ENCODE measurements at places on chromosomes 6 and 20.

GRCh38 chr6:18053078-18053477 is 65.6 kb upstream of the KIF13A start:
- DNase-seq = no peak

GRCh38 chr6:35312076-35312800 is 14.6 kb downstream of the DEF6 start:
- no peak for DNase-seq

DNA sequence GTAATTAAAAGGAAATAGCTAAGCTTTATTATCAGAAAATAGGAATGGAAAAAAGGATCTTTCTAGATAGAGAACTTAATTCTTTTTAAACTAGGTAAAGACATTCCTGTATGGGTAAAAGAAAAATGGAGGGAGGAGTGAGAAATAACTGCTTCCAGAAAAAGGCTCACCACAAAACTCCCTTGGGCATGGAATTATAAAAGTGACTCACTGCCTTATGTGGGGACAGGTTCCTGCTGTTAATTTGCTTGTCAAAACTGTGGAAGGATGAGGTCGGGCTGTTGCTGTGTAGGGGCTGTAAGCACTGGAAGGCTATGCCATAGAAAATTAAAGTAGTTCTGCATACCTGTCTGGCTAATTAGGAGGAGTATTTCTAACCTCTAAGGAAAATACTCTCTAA is 158.7 kb downstream of the UBE3D start:
- DNase-seq = peak; percentile 75

- no peak for DNase-seq
Measured at GRCh38 chr20:32539817-32540675, 45.1 kb downstream of the NOL4L start.

GRCh38 chr6:81937296-81937937 is 184.9 kb upstream of the TENT5A start:
- DNase-seq = peak; percentile 83

DNA sequence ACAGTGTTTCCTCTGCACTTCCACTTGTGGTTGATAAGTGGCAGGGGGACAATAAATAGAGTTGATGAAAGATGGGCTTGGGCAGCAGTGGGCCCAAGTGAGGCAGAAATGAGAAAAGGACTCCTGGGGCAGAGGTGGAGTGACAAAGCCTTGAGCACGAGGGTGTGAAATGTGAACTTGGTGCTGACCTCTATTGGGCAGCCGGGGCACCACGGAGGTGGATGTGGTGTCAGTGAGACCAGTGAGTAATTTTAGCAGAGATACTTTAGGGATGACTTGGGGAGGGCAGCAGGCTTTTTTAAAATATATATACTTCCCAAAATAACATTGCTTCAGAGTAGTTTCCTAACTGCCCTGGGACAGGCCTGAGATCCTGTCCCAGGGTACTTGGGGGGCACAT is 30.6 kb upstream of the MYLK2 start:
- peak; percentile 75 for DNase-seq

GRCh38 chr20:8228315-8228714 is 96.2 kb downstream of the PLCB1 start:
- no peak for DNase-seq

GRCh38 chr6:17998003-17998402 is 10.6 kb upstream of the KIF13A start:
- DNase-seq = no peak

- DNase-seq = no peak
Measured at GRCh38 chr20:60700728-60701127, 551.3 kb upstream of the CDH4 start.

DNA sequence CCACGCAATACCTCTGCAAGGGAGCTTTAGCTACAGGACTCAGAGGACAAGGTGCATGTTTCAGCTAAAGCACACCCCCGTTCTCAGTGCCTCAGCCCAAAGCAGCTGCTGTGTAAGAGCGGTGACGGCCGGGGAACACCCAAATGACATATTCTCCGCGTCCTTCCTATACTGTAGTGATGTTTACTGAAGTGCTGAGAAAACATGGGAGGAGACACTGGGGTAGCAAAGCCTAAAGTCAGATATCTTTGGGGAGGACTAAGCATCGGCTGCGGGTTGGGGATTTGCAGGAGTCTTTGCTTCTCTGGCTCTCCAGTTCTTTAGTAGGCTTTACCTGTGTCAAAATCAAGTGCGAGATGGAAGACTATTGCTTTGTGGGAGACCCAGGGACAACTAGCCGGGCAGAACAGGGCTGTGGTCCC is 1.7 kb downstream of the SLC22A23 start:
- DNase-seq = no peak

DNA sequence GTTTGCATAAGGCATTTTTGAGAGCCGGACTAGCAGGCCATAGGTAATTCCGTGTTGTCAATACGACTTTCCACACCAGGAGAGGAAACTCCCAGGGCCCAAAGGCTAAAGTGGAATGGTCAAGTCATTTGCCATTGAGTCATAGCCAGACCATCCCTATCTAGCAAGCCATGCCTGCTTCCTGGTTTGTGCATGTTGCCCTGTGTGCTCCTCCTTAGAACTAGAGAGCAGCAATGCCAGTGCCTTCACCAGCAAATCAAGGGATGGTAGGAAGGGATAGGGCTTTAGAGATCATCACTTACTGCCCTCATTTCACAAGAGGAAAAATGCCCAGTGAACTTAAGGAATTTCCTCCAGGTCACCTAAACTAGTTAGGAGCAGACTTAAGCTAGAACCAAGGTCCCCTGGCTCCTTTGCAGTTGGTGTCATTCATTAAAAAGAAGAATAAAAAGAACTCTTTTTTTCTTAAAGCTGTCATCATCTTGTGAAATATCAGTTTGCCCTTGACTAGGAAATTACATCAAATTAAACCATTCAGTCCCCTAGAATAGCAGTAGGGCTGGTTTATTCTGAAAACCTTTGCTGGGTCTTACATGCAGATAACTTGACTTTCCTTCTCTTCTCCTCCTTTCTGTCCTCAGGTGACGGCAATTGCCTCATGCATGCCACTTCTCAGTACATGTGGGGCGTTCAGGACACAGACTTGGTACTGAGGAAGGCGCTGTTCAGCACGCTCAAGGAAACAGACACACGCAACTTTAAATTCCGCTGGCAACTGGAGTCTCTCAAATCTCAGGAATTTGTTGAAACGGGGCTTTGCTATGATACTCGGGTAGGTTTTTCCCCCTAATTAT is 7.4 kb downstream of the TNFAIP3 start:
- peak; percentile 45 for DNase-seq

- no peak for DNase-seq
Measured at GRCh38 chr6:606829-607379, 50.0 kb downstream of the HUS1B start.

- no peak for DNase-seq
Measured at GRCh38 chr6:166907373-166907841, 48.9 kb downstream of the RNASET2 start.

GRCh38 chr6:135129136-135129856 is 51.8 kb upstream of the MYB start:
- DNase-seq = no peak

- peak; percentile 15 for DNase-seq
Measured at GRCh38 chr6:49462071-49462470, 982 bp downstream of the MMUT start.

DNA sequence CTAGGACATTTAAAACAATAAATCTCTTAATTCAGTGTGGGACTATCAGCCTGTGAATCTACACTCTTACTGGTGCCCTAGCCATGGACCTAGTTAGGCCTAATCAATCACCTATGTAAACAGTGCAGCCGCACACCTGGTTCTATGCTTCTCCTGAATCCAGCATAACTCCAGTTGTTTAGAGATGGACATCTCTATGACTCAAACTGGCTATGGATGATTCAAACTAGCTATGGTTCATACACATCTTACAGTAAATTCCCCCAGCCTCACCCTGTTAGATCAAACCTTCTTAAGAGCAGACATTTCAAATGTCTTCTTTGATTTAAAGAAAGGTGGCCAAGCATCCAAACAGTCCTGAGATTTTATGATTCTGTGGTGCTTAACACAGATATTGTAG is 34.7 kb downstream of the SLC35B3 start:
- DNase-seq = peak; percentile 1

- no peak for DNase-seq
Measured at GRCh38 chr20:15886250-15886649, 687.0 kb downstream of the KIF16B start.

DNA sequence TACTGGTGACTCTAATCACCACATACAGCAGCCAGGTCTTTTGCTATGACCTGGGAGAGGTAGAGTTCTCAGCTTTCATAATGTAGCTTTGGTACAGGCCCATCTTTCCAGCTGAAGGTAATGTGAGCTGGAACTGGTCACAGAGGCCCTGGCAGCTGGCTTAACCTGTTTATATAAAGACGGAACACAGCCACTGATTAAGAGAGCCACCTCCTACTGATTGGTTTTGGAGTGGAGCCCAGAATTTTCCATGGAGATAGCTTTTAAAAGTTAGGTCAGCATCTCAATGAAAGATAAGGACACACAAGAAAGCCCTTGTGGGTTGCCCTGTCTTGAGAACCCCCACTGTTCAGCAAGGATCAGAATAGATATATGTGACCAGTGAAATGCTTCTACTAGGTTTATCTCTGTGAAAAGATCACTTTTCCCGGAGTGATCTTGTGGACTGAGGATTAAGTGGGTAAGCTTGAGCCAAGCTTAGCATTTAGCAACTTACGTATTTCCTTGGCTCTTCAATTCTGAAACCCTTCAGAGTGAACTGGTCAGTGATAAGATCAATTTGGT is 213.7 kb upstream of the CITED2 start:
- peak; percentile 51 for DNase-seq

DNA sequence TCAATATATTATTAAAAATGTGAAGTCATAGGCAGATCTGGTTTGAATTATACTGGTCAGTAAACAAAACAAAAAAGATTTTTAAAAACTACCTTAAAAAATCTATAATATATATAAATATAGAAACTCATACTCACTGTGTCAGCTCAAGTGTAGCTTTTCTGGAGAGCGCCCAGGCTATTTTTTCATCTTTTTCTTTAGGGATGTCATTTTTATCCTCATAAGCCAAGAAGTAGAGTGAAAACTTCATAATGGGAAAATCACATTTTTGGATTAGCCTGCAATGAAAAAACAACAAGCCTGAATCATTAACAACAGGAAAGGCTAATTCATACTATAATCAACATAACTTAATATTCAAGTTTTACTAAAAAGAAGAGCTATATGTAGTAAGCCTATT is 18.7 kb downstream of the GLO1 start:
- DNase-seq = no peak

DNA sequence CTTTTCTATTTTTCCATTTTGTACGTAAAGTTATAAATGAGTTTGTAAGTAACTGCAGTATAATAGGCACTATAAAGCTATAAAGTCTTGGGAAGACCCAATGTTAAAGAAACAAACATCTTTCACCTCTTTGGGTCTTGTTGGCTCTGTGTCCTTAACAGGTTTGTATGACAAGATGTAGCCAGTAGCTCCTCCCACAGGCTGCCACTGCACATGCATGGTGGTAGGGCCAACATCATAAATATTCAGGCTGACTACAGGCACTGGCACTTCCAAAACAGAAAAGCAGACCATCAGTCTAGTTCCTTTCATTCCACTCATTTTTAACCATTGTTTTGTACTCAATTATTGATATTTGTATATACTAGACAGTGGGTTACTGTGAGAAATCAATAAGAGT is 59.9 kb downstream of the COL12A1 start:
- DNase-seq = no peak

- DNase-seq = peak; percentile 52
Measured at GRCh38 chr20:24781418-24781980, 167.6 kb upstream of the CST7 start.

DNA sequence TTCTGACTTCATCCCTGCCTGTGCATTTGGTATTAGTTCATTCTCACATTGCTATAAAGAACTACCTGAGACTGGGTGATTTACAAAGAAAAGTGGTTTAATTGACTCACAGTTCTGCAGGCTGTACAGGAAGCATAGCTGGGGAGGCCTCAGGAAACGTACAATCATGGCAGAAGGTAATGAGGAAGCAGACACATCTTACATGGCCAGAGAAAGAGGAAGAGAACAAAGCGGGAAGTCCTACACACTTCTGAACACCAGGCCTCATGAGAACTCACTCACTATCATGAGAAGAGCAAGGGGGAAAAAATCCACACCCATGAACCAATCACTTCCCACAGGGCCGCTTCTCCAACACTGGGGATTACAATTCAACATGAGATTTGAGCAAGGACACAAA is 303.9 kb downstream of the CBLN4 start:
- no peak for DNase-seq

DNA sequence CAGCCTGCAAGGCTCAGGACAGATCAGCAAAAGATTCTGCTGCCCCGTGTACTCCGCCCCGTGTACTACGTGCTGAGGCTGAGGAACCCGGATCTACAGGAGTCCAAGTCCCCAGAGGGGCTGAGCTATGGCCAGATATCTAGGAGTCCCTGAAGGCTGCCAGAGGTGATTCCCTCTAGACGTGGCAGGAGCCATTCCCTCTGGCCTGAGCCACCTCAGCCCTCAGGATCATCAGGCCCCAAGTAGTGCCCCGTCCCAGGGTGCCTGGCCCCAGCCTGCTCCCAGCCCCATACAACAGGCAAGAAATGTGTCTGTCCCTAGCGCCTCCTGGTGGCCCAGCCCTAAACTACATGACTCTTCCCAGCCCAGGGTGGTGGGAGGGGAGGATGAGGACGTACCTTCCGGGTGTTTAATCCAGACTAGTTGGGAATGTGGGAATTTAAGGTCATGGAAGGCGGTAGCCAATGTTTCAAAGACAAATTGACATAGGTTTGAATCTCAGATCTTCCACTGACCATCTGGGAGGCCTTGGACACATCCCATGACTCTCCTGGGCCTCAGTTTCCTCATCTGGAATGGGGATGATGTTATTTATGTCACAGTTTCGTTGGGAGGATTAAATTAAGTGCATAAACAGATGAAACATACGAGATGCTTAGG is 49.4 kb upstream of the PTPN1 start:
- peak; percentile 86 for DNase-seq

GRCh38 chr6:33112148-33112547 is 36.4 kb downstream of the HLA-DPB1 start:
- peak; percentile 65 for DNase-seq

DNA sequence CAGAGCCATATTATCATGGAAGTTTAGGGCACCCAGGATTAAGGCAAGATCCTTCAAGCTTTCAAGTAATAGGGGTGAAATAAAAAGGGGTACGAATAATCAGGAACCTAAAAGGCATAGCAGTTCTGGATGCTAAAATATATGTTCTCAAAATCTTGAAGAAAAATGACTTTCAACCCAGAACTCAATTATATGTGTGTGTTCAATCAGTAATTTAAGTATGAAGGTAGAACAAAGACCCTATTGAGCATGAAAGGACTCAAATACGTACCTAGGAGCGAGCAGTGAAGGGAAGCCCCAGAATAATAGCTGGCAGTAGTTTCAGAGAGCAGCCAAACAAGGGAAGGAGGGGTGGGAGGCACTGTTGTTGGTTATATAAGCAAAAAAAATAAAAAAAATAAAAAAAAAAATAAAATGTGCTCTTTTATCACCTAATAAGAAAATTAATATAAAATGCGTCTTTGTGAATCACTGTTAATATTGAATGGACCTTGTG is 45.4 kb downstream of the MYO6 start:
- DNase-seq = no peak

- no peak for DNase-seq
Measured at GRCh38 chr20:18794428-18794787, 19.2 kb upstream of the SCP2D1 start.
